Activated T-cell treated with anti-CD3 and anti-CD28 coated beads for 24 hours (primary cell): ENCODE measurements at places on chromosomes 2 and 18.

DNA sequence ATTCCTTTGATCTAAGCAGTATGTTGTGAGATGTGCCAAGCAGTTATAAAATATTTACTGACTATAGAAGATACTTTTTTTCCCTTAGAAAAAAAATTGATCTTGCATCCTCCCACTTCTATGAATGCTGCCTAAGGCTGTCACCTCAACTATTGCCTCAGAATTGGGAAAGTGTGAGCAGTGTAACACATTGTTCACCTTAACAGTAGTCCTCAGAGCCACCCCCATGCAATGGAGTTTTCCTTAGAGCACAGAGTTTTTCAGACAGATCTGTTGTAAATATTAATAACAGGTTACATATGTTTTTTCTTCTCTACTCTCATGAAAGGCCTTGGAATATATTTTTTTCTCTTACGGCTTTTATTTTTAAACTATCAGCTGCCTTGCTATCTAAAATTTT, 607.3 kb downstream of the STK39 start:
- DNase-seq: no peak

DNA sequence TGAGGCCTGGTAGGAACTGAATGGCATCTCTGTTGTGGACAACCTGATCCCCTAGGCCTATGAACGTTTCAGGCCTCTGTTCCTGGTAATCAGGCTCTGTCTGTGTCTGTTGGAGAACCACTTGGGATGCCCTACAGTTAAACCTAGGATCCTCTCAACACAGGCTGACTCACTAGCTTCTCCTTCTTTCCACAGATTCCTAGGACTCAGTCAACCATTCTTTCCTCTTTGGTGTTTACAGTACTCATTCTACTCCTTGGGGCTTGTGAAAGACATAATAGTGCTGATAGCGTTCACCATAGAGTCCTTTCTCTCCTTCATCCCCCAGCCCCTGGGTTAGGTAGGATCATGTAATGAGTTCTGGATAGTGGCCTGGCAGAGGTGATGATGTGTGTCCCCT, 544.3 kb downstream of the METTL4 start:
- DNase-seq: no peak

DNA sequence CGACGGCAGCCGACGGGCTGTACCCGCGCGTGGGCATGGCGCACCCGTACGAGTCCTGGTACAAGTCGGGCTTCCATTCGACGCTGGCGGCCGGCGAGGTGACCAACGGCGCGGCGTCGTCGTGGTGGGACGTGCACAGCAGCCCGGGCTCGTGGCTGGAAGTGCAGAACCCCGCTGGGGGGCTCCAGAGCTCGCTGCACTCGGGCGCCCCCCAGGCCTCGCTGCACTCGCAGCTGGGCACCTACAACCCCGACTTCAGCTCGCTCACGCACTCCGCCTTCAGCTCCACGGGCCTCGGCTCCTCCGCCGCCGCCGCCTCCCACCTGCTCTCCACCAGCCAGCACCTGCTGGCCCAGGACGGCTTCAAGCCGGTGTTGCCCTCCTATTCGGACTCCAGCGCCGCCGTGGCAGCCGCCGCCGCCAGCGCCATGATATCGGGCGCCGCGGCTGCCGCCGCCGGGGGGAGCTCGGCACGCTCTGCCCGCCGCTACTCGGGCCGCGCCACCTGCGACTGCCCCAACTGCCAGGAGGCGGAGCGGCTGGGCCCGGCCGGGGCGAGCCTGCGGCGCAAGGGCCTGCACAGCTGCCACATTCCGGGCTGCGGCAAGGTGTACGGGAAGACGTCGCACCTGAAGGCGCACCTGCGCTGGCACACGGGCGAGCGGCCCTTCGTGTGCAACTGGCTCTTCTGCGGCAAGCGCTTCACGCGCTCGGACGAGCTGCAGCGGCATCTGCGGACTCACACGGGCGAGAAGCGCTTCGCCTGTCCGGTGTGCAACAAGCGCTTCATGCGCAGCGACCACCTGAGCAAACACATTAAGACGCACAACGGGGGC, 2.0 kb downstream of the SP9 start:
- DNase-seq: no peak

DNA sequence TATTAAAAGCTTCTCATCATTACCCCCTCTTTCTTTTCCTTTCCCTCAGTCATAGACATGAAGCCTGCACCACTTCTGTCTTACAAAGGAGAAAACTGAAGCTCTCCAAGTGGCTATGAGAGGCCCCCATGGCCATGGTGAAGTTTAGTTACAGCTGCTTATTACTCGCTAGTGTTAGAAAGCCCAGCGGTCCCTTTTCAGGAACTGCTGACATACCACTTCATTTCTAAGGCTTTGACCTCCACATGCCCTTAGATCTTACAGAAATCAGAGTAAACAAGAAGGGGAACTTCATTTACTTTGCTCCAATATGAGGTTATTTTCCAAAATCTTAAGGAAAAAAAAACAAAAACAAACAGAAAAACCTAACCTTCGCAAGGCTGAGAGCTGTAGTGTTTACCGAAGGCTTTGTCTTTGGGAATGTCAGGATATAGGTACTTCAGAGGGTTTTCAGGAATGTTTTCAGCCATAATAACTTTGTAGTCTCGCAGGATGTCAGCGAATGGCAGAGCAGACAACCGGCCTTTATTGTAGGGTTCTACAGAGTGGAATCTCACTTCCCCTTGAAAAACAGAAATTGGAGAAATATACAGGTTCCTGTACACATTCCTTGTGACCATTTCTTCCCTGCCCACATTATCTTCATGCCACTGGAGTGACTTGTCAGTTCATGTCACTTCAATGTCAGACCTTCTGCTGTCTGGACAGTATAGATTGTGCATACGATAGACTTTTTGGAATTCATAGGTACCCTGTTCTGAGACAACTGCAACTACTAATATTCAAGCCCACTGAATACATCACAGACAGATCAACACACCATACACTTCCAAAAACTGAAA, 18.8 kb upstream of the STAT1 start:
- DNase-seq: no peak

DNA sequence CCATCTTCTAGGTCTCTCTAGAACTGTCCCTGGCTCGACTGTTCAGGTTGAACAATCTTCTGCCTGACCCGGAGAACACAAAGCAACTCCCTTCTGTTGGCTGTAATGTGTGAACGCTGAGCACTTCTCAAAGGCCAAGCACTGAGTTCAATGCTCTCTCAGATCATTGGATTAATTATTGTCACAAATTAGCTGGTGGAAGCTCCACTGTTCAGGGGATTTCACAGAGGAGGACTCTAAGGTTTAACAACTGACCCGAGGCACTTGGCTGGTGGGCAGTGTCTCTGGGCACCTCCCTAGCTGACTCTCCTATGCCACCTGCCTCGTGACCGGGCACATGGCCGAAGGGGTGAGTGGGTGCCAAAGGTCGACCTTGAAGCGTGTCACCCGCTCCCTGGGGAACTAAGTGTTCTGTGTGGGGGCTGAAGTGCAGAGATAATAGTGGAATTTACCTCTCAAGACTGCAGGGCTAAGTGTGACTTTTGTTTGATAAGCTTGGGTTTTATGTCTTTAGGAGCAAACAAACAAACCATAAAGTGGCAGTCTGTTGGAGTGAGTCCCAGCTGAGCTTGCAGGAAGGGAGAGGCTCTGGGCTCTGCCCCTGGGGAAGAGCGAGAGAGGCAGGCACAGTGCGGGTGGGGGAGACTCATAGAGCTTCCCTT, 64.8 kb downstream of the BCL2L11 start:
- no peak for DNase-seq

GRCh38 chr2:222862106-222862908, 1.5 kb downstream of the ACSL3 start:
- DNase-seq: no peak

DNA sequence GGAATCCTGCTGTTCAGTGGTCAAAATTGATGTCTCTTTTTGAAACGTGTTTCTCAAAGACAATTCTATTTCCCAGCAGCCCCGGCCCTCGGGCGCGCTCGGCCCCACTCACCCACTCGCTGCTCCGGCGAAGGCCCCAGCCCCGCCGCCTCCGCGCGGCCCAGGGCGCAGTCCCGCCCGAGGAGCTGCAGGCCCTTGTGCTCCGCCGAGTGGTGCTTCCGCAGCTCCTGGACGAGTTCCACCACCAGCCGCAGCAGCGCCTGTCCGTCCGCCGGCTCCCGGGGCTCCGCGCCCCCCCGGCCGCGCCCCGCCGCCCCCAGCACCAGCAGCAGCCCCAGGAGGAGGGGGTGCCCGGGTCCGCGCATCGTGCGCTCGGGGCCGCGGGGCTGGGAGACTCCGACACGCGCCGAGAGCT, 413 bp downstream of the ALKAL2 start:
- no peak for DNase-seq

GRCh38 chr18:28690836-28691495, 514.0 kb upstream of the CDH2 start:
- no peak for DNase-seq

GRCh38 chr2:197298609-197299008, 12.0 kb downstream of the ANKRD44 start:
- no peak for DNase-seq
